ENCODE measurements at places on chromosomes 3 and 15.

DNA sequence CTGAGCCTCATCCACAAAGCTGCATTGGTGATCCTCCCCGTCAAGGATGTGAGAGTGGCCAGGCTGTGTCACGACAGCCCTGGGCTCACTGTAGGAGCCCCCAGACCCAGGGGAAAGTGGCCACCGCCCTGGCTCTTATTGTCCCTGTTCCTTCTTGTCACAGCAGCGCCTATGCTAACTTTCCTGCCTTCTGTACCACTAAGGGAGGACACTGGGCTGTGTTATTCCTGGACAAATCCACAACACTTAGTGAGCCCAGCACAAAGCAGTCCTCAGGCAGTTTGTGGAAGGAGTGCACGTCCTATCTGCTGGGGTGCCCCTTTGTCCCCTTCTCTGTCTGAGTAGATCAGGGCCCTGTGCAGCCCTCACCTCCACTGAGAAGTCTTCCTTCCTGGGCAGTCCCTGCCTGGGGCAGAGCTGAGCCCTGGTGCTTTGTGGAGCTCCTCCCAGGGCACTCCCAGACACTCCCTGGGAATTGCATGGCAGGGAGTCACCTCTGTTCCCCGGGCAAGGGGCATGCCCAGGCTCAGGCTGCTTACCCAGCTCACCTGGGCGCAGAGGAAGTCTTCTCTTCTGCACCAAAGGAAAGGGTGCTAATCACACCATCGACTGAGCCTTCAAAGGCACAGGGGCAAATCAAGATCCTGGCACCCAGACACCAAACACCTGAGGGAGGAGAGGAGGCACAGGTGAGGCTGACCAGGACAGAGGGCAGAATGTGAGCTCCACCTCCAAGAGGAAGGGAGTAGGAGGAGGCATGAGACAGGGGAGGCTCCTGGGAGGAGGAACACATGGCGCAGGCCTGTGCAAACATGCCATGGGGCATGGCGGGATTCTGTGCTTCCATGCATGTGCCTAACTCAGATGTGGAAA, 138.7 kb downstream of the KLF13 start:
- no peaks in the 10 kb centered on the region for H3K27me3 ChIP-seq
- peaks cover 10% of the 10 kb centered on the region for H3K4me1 ChIP-seq
- DNase-seq: peak; percentile 80
- peak overlapping the region; percentile 90 for H3K27ac ChIP-seq
- H3K4me3 ChIP-seq: peak overlapping the region; percentile 66

GRCh38 chr3:146655333-146655996, 50.3 kb upstream of the PLSCR5 start:
- H3K4me3 ChIP-seq: no peak overlapping the region
- no peak for DNase-seq
- no peak overlapping the region for H3K27ac ChIP-seq
- peaks cover 100% of the 10 kb centered on the region for H3K27me3 ChIP-seq
- H3K4me1 ChIP-seq: no peaks in the 10 kb centered on the region
- H3K36me3 ChIP-seq: no peaks in the 10 kb centered on the region

GRCh38 chr3:22759636-22760310, 443.4 kb upstream of the UBE2E2 start:
- no peaks in the 10 kb centered on the region for H3K4me1 ChIP-seq
- no peak for DNase-seq
- H3K36me3 ChIP-seq: no peaks in the 10 kb centered on the region
- H3K27me3 ChIP-seq: no peaks in the 10 kb centered on the region
- H3K4me3 ChIP-seq: no peak overlapping the region
- no peak overlapping the region for H3K27ac ChIP-seq

GRCh38 chr3:89841041-89841440, 733.6 kb downstream of the EPHA3 start:
- H3K4me1 ChIP-seq: no peaks in the 10 kb centered on the region
- no peaks in the 10 kb centered on the region for H3K36me3 ChIP-seq
- no peak overlapping the region for H3K27ac ChIP-seq
- peak; percentile 1 for DNase-seq
- H3K27me3 ChIP-seq: no peaks in the 10 kb centered on the region
- no peak overlapping the region for H3K4me3 ChIP-seq

DNA sequence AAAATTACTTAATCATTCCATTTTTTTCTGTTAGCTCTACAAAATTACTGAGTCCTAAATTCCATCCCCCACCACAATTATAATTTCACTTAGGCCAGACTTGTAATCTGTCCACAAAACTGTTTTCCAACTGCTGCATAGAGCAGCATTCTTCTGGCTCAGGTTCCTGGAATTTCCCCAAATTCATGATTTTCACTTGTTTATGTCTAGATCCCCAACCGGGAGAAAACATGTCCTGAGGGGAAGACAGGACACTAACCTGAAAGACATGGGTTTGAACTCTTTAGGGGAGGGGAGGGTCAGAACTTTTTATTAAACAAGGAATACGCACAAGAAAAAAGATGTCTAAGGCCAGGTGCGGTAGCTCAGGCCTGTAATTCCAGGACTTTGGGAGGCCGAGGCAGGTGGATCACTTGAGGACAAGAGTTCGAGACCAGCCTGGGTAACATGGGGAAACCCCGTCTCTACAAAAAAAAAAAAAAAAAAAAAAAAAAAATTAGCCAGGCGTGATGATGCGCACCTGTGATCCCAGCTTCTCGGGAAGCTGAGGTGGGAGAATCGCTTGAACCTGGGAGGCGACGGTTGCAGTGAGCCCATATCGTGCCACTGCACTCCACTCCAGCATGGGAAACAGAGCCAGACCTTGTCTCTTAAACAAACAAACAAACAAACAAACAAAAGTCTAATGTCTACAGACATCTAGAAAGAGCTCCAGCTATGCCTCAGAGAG, 1.5 kb downstream of the ETFA start:
- H3K27me3 ChIP-seq: no peaks in the 10 kb centered on the region
- H3K4me3 ChIP-seq: peak overlapping the region; percentile 76
- peak; percentile 27 for DNase-seq
- no peaks in the 10 kb centered on the region for H3K36me3 ChIP-seq

DNA sequence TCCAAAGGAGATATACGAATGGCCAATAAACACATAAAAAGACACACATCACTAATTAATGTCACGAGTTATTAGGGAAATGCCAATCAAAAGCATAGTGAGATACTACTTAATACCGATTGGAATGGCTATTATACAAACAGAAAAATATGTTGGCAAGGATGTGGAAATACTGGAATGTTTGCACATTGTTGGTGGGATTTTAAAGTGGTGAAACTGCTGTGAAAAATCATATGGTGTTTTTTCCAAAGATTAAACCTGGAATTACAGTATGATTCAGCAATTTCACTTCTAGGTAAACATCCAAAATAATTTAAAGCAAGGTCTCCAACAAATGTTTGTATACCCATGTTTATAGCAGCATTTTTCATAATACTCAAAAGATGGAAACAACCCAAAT, 765.5 kb downstream of the VGLL3 start:
- peaks cover 49% of the 10 kb centered on the region for H3K27me3 ChIP-seq
- no peaks in the 10 kb centered on the region for H3K4me1 ChIP-seq
- no peak overlapping the region for H3K4me3 ChIP-seq
- H3K27ac ChIP-seq: no peak overlapping the region
- H3K36me3 ChIP-seq: no peaks in the 10 kb centered on the region

DNA sequence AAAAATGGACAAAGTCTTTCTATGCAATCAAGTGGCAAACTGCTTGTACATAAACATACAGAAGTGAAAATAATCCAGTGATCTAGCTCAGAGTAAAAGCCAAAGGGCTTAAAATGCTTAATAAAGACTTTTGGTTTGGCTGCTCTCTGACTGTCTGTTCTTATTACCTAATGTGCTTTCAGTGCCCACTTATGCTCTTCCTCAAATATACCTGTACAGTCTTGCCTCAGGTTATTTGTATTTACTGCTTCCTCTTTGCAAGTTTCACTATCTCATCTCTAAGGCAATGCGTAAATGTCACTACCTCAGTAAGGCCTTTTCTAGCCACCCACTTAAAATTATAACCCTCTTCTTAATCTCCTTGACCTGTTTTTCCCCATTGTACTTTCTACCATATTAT, 171.8 kb downstream of the EPHA6 start:
- H3K36me3 ChIP-seq: no peaks in the 10 kb centered on the region
- no peak overlapping the region for H3K4me3 ChIP-seq
- DNase-seq: no peak
- no peak overlapping the region for H3K27ac ChIP-seq
- no peaks in the 10 kb centered on the region for H3K27me3 ChIP-seq
- no peaks in the 10 kb centered on the region for H3K4me1 ChIP-seq

DNA sequence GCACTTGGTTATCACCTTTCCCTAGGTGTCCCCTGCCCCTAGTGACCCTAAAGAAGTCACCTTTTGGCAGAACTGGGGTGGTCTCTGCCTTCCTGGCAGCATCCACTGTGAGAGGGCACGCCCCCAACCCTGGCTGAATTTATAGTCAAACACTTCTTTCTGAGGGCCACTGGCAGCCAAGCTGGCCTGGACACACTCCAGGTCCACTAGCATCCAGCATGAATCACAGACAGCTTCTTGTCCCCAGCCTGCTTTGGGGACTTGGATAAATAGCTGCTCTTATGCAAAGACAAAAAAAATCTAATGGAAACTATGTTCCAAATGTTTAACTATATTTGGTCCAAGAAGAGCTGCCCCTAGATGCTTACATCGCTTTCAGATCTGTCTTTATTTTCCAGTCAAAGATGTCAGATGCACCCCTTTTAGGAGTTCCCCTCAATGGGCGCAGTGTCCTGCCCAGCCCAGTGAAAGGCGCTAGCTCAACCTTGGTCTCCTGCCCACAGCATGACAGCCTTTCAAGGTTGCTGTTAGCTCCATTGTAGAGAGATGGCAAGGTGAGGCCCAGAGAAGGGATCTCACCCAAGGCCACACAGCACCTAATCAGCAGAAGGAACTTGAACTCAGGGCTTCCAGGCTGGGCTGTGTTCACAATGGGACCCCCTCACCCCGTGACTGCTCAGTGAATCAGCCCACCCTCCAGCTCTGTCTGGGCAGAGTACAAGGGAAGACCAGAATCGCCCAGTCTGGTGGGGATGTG, 7.0 kb downstream of the RASL12 start:
- peaks cover 4% of the 10 kb centered on the region for H3K4me1 ChIP-seq
- H3K4me3 ChIP-seq: no peak overlapping the region
- H3K27me3 ChIP-seq: peaks cover 6% of the 10 kb centered on the region

DNA sequence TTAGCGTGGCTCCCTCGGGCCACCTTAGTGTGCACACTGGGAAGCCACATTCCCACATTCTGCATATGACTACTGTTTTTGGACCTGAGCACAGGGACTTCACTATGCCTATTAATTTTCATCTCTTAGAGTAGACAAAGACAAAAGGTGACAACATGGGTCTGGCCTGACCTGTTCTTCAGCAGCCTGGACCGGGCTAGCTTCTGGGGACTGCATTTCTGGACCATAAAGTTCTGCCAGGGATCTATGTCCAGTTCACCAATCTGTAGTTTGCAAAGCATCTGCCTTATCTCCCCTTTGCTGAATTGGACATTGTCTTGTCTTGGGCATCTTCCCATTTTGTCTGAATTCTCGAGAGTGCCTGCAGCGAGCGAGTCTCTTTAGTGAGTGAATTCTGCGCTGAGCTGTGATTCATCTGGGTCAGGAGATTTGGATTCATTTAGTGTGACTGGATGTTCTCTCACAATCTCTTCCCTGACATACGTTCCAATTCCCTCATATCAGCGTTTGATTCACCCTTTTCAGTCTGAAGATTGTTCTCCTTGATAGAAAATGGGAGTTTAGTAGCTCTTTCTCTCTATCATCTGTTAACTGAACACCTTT, 112.2 kb upstream of the PLXNA1 start:
- H3K4me3 ChIP-seq: no peak overlapping the region
- H3K36me3 ChIP-seq: no peaks in the 10 kb centered on the region
- H3K4me1 ChIP-seq: peaks cover 7% of the 10 kb centered on the region
- H3K27ac ChIP-seq: no peak overlapping the region

DNA sequence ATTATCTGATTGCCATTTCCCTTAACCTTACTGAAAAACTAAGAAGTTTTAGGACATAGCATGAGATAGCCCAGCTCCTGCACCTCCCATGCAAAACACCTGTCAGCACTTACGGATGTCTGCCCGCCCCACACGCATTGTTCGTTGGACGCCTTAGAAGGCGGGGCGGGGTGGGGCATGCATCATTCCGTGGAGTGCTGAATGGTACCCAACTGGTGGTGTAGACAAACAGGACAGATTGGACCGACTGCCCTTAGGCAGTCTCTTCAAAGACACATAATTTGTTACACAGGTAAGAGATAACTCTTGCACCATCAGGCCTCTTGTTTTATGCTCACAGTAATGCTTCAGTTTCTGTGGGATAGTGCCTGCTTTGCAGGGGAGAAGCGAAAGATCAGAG, 93.8 kb downstream of the SMAD6 start:
- DNase-seq: no peak
- no peaks in the 10 kb centered on the region for H3K36me3 ChIP-seq
- no peak overlapping the region for H3K4me3 ChIP-seq
- peaks cover 8% of the 10 kb centered on the region for H3K4me1 ChIP-seq
- no peaks in the 10 kb centered on the region for H3K27me3 ChIP-seq

DNA sequence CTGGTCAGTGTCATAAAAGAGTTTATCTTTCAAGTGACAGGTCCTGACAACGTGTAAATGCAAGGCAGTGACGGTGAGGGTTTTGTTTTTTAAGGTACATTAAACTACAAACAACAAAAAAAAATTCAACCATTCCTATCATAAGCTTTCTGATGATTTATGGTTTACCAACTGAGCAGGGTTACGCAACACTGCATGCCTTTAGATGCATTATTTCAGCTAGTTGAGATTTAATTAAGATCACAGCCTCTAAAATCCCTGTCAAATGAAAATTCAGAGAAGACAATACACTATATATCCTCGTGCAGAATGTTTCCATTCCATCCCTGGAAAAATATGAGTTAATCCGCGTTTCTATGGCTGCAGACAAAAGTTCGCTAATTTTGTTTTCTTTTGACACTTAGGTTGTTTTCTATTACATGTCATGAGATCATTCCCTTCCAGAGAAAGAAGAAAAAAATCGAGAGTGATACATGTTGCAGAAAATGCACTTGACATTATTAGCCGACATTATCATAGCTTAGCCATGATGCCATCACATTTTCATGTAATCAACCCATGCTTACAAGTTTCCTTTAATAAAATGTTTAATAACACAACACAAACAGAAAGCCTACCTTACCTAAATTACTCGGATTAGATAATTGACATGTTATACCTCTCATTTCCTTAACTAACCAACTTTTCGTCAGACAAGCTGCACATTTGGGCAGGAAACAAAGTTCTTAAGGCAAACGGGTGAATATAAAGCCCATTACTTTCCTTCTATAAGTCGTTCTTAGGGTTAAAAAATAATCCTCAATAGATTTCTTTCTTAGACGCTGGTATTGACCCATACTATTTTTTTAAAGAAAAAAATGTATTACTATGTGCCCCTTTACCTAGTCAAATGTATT, 521.2 kb downstream of the FOXP1 start:
- peaks cover 5% of the 10 kb centered on the region for H3K36me3 ChIP-seq
- peaks cover 53% of the 10 kb centered on the region for H3K4me1 ChIP-seq
- no peak overlapping the region for H3K27ac ChIP-seq
- peak; percentile 59 for DNase-seq
- H3K27me3 ChIP-seq: no peaks in the 10 kb centered on the region

- H3K27ac ChIP-seq: no peak overlapping the region
- H3K36me3 ChIP-seq: no peaks in the 10 kb centered on the region
- H3K27me3 ChIP-seq: no peaks in the 10 kb centered on the region
- H3K4me1 ChIP-seq: peaks cover 6% of the 10 kb centered on the region
- no peak for DNase-seq
Measured at GRCh38 chr3:166526881-166527280, 689.7 kb upstream of the BCHE start.

- no peaks in the 10 kb centered on the region for H3K27me3 ChIP-seq
- peak; percentile 50 for DNase-seq
- no peaks in the 10 kb centered on the region for H3K36me3 ChIP-seq
- peak overlapping the region; percentile 74 for H3K27ac ChIP-seq
Measured at GRCh38 chr3:187807086-187807862, 62.0 kb upstream of the BCL6 start.
